ENCODE measurements at places on chromosomes 1 and 21. TPM values are rescaled to one million over a fixed set of nuclear protein-coding genes. Genes with fewer than 3 reads are reported as not detected.

The ATP1A4 gene
- total RNA-seq = not detected

The HYI gene
- 183 TPM for total RNA-seq

The RNU1-1 gene
- total RNA-seq = not detected

The HAX1 gene
- 118 TPM for total RNA-seq

The RNASEL gene
- total RNA-seq = 1.1 TPM

The PIK3C2B gene
- total RNA-seq = 13.1 TPM

The TAF1A gene
- total RNA-seq = 4.4 TPM

The CCDC185 gene
- total RNA-seq = not detected

The DEGS1 gene
- total RNA-seq = 126 TPM

The ZNF593 gene
- 57.4 TPM for total RNA-seq

The TDRD10 gene
- 2.6 TPM for total RNA-seq

The IVL gene
- not detected for total RNA-seq

The C1orf116 gene
- total RNA-seq = not detected

The MPZ gene
- 2.1 TPM for total RNA-seq

The GBP7 gene
- not detected for total RNA-seq

The DNAJC28 gene
- total RNA-seq = 0.64 TPM

The ANKRD45 gene
- total RNA-seq = not detected

The HTR1D gene
- total RNA-seq = 1.4 TPM

The COL9A2 gene
- total RNA-seq = 0.10 TPM

The ZNF593OS gene
- not detected for total RNA-seq

Measured in mammary microvascular endothelial cell (primary cell).